ENCODE measurements at places on chromosomes 6 and 20.
A peak's percentile ranks its signal among the peaks of the same experiment; 100 is the strongest.

DNA sequence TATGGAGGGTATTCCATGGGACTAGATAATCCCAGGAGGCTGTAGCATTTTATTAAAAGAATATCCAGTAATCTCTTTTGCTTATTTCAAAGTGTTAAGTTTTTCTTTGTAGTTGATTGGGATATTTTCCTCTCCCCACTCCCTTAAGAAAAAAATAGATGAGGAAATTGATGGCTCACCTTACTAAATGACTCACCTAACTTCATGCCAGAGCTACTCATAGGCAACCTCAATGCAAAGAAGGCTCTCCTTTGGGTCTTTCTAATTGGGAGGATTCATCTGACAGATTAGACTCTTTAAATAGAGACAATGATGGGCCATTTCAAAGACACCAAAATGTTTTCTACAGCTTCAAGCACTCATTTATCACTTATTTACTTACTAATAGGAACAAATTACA is 528.5 kb upstream of the BTBD3 start:
- no peak for DNase-seq

DNA sequence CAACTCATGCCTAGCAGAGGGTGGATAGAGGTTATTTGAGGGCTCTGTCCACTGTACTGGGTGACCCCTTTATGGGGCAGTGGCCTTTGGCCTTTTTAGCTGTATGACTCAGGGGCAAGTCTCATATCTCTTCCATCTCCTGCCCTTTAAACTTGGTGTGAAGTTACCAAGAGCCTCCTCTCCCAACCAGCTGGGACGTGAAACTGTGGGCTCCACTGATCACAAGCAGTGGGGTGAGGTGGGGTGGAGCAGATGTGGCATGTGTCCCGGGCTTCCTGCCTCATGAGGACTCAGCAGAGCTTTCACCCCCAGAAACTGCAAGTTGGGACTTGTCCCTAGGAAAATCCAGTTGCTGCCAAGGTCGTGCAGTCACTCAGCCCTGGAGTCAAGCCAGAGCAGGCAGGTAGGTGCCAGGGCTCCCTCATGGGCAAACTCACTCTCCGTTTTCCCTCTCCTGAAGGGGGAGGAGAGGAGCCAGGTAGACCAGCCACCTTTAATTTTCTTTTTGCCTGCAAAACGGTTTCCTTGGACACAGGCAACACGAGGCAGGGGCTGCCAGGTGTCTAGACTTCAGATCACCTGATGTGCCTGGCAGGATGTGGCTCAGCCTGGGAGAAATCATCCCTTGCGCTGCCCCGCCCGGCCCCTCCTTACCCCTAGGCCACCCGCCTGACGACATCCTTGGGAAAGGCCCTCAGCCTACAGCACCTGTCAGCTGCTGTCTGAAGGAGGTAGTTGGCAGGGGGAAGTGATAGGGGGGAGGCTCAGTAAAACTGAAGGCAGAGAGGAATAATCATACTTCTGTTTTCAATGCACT is 4.0 kb downstream of the CDKN1A start:
- peak; percentile 27 for DNase-seq

DNA sequence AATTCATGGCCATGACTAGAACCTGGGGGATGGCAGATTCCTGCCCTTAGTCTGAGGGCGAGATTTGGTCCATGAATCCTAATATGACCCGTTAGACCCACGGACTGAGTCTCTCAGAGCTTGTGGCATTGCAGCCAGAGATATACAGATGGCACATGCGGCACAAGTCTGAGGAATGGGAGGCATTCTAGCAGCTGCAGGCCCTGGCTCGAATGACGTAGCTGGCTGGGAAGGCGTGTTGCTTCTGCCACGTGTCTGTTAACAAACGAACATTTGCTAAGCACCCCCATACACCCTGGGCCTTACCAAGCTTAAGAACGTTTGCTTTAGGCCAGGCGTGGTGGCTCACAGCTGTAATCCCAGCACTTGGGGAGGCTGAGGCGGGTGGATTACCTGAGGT is 68.0 kb downstream of the CD164 start:
- DNase-seq: no peak

- DNase-seq: no peak
Observed at GRCh38 chr6:100979267-100979666, 98.1 kb upstream of the ASCC3 start.

DNA sequence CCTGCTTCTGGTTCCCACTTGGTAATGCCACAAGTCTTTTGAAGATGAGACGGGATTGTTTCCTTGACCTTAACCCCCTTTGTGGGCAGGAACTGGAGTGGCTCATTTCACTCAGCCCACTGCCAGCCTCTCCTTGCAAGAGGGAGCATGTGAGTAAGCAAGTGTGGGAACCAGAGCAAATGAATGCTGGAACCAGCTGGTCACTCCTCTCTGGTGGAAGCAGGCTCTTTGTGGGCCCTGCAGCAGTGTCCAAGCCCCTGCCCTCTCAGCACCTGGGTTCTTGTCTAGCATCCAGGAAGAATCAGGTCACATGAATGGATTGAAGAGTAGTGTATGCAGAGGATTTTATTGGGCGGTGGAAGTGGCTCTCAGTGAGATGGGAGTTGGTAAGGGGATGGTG is 944.5 kb downstream of the QKI start:
- no peak for DNase-seq

- no peak for DNase-seq
Observed at GRCh38 chr20:6579417-6579816, 188.1 kb upstream of the BMP2 start.

DNA sequence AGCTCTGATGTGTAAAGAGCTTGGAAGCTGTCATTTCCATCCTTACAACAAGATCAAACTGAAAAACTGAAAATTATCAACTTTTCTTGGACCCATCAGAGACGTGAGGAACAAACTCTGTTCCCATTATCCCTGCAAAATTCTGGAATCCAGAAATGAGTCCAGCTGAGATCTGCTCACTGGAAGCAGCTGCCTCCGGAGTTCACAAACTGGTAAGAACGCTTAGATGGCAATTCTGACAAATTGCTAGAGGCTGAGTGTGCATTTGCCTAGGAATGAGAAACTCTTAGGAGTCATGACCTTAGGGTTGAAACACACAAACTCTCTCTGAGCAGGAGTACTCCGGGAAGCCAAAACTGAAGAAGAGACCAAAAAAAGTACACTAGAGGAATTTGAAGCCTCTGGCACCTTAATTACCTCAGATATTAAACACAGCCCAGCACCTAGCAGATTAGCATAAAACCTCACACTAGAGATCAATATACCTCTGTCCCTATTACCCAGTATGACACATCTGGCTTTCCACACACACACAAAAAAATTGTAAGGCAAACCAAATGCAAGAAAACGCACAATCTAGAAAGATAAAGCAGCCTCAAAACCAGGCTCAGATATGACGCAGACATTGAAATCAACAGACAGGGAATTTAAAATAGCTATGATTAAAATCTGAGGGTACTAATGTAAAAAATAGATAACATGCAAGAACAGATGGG is 233.5 kb upstream of the SGK1 start:
- no peak for DNase-seq

GRCh38 chr6:140040396-140040795 is 665.9 kb upstream of the CITED2 start:
- DNase-seq: no peak

DNA sequence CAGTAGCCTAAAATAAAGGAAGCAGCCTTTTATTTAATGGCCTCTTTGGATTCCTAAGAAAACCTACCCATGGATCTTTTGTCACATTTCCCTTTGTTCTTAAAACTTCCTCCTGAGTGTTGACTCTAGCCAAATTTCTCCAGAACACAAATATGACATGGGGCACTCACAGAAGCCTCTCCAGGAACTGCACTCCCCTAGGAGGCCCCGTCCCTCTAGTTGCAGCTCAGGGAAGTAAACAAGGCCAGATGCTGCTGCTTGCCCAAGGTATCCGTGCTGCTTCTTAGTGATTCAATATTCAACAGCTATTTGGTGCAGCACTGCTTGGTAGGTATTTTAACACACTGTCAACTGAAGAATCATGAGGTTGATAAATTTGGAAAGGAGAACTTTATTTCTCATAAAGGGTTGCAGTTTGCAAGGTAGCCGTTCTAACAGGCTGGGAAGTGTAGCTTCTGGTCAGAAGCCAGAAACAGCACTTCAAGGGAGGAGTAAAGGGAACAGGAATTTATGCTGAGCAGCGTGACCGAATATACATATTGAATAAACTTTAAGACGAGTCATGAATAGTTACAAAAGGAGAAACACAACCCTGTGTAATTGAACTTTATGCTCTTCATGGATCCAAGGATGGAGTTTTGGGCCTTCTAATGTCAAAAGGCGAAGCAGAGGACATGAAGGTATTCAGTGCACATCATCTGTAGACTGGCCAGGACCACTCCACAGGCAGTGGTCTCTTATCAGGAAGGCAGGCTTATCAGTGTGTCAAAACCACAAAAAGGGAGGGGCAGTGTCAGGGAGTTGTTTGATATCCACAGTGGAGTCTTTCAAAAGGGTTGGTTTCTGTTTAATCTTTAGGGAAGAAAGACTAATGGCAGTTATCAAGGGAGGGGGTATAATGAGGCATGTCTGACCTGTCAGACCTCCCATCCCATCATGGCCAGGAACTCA is 63.3 kb downstream of the CD24 start:
- no peak for DNase-seq

GRCh38 chr6:54515713-54516112 is 207.5 kb downstream of the TINAG start:
- no peak for DNase-seq

DNA sequence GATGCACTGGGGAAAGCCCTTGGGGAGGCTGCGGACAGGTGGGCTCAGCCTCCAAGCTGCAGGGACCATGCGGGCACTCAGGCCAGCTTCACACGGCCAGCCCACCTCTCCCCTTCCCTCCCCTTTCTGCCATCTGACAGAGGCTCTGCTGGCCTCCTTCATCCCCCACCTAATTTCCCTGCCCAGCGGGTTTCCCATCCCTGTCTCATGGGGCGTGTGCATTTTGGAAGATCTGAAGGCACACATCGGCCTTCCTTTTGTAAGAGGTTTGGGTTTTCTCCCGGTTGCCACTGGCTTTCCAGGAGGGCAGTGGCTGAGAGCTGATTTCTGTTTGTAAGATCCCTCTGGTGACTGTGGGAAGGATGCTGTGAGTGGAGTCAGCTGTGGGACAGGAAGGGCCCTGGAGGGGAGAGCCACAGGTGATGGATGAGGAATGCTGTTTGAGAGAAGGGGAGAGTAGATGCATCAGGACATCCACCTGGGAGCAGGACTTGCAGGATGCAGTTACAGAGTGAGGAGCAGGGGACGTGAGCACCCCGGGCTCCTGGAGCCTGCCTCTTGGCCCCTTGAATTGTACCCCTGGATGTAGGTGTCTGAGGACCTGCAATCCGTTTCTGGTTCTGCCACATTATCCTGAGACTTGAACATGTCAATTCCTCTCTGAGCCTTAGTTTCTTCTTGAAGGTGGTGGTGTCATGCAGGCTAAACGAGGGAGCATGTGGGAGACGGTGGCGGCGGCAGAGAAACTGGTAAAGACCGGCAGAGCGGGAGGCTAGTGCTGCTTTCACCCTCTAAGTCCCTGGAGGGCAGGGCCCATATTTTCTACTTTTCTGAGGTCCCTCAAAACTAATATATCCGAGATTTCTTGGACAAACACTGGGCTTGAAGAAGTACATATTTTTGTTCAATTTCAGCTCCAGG is 5.9 kb upstream of the TUBB1 start:
- no peak for DNase-seq

- DNase-seq: no peak
Observed at GRCh38 chr6:166450167-166450873, 67.6 kb upstream of the MPC1 start.

DNA sequence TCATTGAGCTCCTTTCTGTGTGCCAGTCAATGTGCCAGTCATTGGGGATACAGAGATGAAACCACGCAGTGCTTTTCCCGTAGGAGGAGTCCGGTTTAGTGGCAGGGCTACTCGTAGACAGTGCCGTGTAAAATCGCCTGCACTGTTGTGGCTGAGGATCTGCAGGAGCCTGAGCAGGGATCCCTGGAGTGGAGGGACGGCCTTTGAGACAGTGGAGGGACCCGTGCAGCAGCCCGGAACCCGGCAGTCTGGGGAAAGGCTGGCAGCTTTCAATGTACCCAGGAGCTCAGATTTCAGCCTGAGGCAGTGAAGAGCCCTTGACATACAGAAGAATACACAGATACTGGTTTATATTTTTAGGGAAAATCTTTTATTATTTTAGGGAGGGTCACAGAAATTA is 203.3 kb downstream of the ARID1B start:
- no peak for DNase-seq

DNA sequence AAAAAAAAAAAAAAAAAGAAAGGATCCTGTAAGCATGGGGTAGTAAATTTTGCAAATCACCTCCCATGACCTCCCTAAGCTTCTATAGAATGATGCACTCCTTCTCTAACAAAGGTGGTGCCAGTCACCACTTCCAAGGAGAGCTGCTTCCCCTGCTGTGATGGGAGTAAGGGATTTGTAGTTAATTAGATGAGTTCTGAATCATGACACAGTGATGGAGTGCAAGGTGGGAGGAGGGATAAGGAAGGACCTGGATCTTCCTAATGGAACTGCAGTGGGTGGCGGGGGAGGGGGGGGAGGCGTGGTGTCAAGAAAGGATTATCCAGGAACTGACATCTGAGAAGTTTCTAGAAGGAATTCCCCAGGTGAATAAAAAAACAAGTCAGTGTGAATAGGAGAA is 47.8 kb downstream of the NRN1 start:
- DNase-seq: no peak

DNA sequence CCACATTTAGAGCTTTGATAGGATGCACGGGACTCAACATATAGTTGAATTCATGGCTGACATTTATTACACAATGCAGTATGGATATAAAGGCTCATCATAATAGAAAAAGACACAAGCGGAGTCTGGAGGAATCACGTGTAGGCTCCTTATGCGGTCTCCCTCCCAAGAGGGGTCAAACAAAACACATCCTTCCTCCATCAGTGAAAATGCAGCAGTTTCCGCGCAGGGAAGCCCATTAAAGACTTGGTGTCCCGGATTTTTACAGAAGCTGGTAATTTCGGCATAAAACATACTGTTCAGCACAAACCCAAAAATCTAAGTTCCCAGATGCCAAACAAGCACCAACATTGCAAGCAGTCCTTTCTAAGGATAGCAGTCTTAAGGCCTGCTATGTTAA is 1.1 kb downstream of the USP45 start:
- no peak for DNase-seq

DNA sequence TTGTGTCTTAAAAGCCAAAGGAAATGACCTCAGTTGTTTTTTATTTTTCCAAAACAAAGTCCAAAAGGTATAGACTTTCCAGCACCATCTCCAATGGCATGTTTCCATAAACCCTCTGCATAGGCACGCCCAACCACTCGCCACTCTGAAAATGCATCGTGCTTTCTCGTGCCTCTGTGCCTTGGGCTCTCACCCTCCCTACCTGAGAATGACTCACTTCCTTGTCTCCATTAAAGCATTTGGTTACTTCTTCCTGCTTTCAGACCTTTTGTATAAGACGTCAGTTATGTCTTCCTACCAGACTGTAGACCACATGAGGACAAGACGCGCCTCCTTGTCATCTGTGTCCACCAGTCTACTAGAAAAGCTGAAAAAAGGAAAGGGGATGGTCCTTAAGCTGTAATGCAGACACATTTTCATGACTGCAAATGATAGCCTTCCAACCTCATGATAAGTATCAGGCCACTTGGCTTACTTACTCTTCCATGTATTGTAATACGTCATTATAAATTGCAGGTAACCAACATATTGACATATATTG is 61.2 kb upstream of the CDYL start:
- no peak for DNase-seq

Measured in effector memory CD8-positive, alpha-beta T cell (primary cell).